Esophagus squamous epithelium (tissue), 5 donors: ENCODE measurements at places on chromosomes 3 and 15. TPM values are rescaled to one million over a fixed set of nuclear protein-coding genes. Genes with fewer than 3 reads are reported as not detected.

The IVD gene
- 10.7 TPM for total RNA-seq

The HYKK gene
- total RNA-seq: 8.8 TPM

The GASK1A gene
- total RNA-seq: 3.2 TPM

The CELF6 gene
- total RNA-seq: not detected

The FAM43A gene
- total RNA-seq: 31.6 TPM

The DGKG gene
- total RNA-seq: 13.7 TPM

The SERINC4 gene
- not detected for total RNA-seq

The EIF1B gene
- 22.1 TPM for total RNA-seq

The CATSPER2 gene
- total RNA-seq: not detected

The HESX1 gene
- total RNA-seq: not detected

The CPN2 gene
- not detected for total RNA-seq

The PPP1R14D gene
- not detected for total RNA-seq

GRCh38 chr15:40050788-40051470 lies 11.9 kb upstream of the SRP14 start:
- no peak overlapping the region for H3K27ac ChIP-seq
- H3K4me1 ChIP-seq: peaks cover 40% of the 10 kb centered on the region
- H3K4me3 ChIP-seq: no peak overlapping the region
- no peak for DNase-seq
- H3K27me3 ChIP-seq: no peaks in the 10 kb centered on the region

GRCh38 chr15:40438712-40439111 lies 2.0 kb upstream of the BAHD1 start:
- H3K4me3 ChIP-seq: no peak overlapping the region
- H3K27ac ChIP-seq: no peak overlapping the region

GRCh38 chr15:70327856-70328678 lies 230.3 kb upstream of the TLE3 start:
- no peaks in the 10 kb centered on the region for H3K36me3 ChIP-seq
- H3K27ac ChIP-seq: peak overlapping the region; percentile 54
- H3K4me3 ChIP-seq: no peak overlapping the region
- no peaks in the 10 kb centered on the region for H3K27me3 ChIP-seq
- no peak for DNase-seq

GRCh38 chr3:190718097-190718496 lies 144.4 kb downstream of the GMNC start:
- peaks cover 7% of the 10 kb centered on the region for H3K4me1 ChIP-seq
- H3K36me3 ChIP-seq: no peaks in the 10 kb centered on the region

DNA sequence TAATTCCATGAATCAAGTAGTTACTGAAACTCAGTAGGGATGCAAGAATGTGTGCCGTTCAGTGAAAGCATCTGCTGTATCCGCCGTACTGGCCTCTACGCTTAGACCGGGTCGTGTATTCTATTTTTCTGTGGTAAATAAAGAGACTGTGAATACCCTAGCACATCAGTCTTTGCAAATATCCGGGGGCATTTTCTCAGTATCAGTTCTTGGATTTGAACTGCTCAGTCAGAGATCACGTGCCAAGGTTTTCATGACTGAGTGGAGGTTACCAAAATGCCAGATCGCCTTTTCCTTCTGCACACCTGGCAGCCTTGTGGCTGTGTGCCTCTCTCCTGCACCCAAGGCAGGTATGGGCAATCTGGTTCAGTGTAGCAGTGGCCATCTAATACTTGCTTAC lies 377.0 kb downstream of the OCA2 start:
- H3K27me3 ChIP-seq: no peaks in the 10 kb centered on the region
- H3K27ac ChIP-seq: no peak overlapping the region
- no peaks in the 10 kb centered on the region for H3K36me3 ChIP-seq
- no peak overlapping the region for H3K4me3 ChIP-seq

- DNase-seq: no peak
- no peak overlapping the region for H3K27ac ChIP-seq
- no peaks in the 10 kb centered on the region for H3K4me1 ChIP-seq
- H3K4me3 ChIP-seq: no peak overlapping the region
- H3K27me3 ChIP-seq: no peaks in the 10 kb centered on the region
Measured at GRCh38 chr15:62559381-62559733, 394.3 kb upstream of the C2CD4B start.

GRCh38 chr3:101077361-101078011 lies 84.3 kb upstream of the ABI3BP start:
- H3K27me3 ChIP-seq: no peaks in the 10 kb centered on the region
- H3K36me3 ChIP-seq: no peaks in the 10 kb centered on the region
- DNase-seq: no peak
- peaks cover 6% of the 10 kb centered on the region for H3K4me1 ChIP-seq

DNA sequence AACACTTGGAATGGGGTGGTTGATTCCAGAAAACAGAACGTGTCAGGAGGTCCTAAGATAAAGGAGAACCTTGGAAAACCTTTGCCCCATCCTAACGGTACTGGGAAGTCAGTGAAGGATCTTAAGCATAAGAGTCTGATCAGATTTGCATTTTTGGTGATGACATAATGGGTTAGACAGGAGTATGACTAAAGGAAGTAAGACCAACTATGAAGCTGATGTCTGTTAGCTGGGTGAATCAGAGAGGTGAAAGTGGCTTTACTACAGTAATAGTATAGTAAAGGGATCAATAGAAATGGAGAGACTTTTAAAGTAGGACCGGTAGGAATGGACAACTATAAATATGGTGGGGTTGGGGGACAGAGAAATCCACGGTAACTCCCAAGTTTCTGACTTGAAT lies 12.6 kb downstream of the GTF2A2 start:
- H3K27ac ChIP-seq: no peak overlapping the region
- H3K27me3 ChIP-seq: no peaks in the 10 kb centered on the region
- no peaks in the 10 kb centered on the region for H3K4me1 ChIP-seq
- H3K4me3 ChIP-seq: no peak overlapping the region

DNA sequence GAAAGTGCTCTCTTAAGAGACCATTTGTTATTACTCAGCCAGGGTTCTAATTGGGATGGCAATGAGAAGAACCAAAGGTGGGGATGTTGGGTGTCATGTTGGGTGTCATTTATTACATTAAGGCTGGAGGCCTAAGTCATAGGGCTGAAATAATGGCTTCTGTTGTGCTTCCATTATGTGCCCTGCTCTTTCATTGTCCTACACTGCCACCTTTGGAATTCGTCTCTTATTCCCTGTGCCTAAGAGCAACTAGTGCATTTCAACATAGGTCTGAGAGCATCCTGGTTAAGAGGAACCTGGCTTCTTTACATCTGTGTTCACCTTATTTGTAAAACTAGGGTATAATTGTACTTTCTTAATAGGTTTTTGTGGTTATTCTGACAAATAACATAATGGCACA lies 32.2 kb downstream of the RIOX2 start:
- no peak for DNase-seq
- H3K36me3 ChIP-seq: peaks cover 97% of the 10 kb centered on the region
- H3K4me1 ChIP-seq: peaks cover 19% of the 10 kb centered on the region
- H3K27me3 ChIP-seq: no peaks in the 10 kb centered on the region

- H3K4me1 ChIP-seq: no peaks in the 10 kb centered on the region
- H3K27ac ChIP-seq: no peak overlapping the region
- no peaks in the 10 kb centered on the region for H3K36me3 ChIP-seq
- DNase-seq: no peak
Measured at GRCh38 chr3:38325256-38325655, 21.3 kb upstream of the XYLB start.

- DNase-seq: no peak
- peak overlapping the region; percentile 93 for H3K27ac ChIP-seq
- peaks cover 66% of the 10 kb centered on the region for H3K4me1 ChIP-seq
- no peaks in the 10 kb centered on the region for H3K27me3 ChIP-seq
- no peaks in the 10 kb centered on the region for H3K36me3 ChIP-seq
- H3K4me3 ChIP-seq: peak overlapping the region; percentile 72
Measured at GRCh38 chr3:69012800-69013252, 658 bp downstream of the EOGT start.

- DNase-seq: no peak
- H3K36me3 ChIP-seq: peaks cover 24% of the 10 kb centered on the region
- no peak overlapping the region for H3K27ac ChIP-seq
Measured at GRCh38 chr3:149368674-149369497, 8.6 kb downstream of the TM4SF1 start.

- no peaks in the 10 kb centered on the region for H3K36me3 ChIP-seq
- no peaks in the 10 kb centered on the region for H3K4me1 ChIP-seq
- no peak overlapping the region for H3K4me3 ChIP-seq
- H3K27ac ChIP-seq: no peak overlapping the region
- H3K27me3 ChIP-seq: no peaks in the 10 kb centered on the region
- no peak for DNase-seq
Measured at GRCh38 chr15:60264566-60264965, 133.2 kb downstream of the ANXA2 start.

DNA sequence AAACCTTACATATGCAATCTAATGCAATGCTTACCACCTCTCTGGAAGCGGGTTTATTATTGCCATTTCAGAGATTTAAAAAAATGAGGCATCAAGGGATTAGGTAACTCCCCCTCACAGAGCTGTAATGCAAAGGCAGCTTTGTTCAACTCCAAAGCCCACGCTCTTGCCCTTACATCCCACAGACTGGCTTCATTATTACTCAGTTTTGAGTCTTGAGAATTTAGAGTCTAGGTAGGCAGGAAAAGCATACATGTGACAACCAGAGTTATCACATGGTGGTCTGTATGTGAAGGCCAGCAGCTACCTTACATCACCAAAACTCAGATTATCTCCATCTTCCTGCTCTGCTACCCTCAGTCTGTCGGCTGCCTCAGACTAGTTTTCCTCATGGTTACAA lies 326.9 kb downstream of the UACA start:
- no peaks in the 10 kb centered on the region for H3K27me3 ChIP-seq
- DNase-seq: no peak
- no peaks in the 10 kb centered on the region for H3K36me3 ChIP-seq
- H3K4me3 ChIP-seq: no peak overlapping the region

- no peak overlapping the region for H3K4me3 ChIP-seq
- DNase-seq: no peak
- no peaks in the 10 kb centered on the region for H3K36me3 ChIP-seq
- H3K27ac ChIP-seq: no peak overlapping the region
Measured at GRCh38 chr3:136380530-136380929, 130.4 kb downstream of the PCCB start.

GRCh38 chr3:129614927-129615363 lies 8.5 kb upstream of the PLXND1 start:
- no peak for DNase-seq
- no peaks in the 10 kb centered on the region for H3K36me3 ChIP-seq
- peaks cover 53% of the 10 kb centered on the region for H3K4me1 ChIP-seq
- peak overlapping the region; percentile 34 for H3K27ac ChIP-seq
- no peaks in the 10 kb centered on the region for H3K27me3 ChIP-seq

GRCh38 chr15:36936613-36937012 lies 163.7 kb downstream of the MEIS2 start:
- no peak for DNase-seq
- no peak overlapping the region for H3K27ac ChIP-seq
- H3K4me1 ChIP-seq: no peaks in the 10 kb centered on the region
- peaks cover 9% of the 10 kb centered on the region for H3K36me3 ChIP-seq
- H3K4me3 ChIP-seq: no peak overlapping the region

GRCh38 chr3:104514776-104515175 lies 851.9 kb upstream of the ALCAM start:
- H3K4me3 ChIP-seq: no peak overlapping the region
- no peaks in the 10 kb centered on the region for H3K36me3 ChIP-seq
- no peak for DNase-seq
- no peaks in the 10 kb centered on the region for H3K4me1 ChIP-seq
- H3K27me3 ChIP-seq: no peaks in the 10 kb centered on the region

DNA sequence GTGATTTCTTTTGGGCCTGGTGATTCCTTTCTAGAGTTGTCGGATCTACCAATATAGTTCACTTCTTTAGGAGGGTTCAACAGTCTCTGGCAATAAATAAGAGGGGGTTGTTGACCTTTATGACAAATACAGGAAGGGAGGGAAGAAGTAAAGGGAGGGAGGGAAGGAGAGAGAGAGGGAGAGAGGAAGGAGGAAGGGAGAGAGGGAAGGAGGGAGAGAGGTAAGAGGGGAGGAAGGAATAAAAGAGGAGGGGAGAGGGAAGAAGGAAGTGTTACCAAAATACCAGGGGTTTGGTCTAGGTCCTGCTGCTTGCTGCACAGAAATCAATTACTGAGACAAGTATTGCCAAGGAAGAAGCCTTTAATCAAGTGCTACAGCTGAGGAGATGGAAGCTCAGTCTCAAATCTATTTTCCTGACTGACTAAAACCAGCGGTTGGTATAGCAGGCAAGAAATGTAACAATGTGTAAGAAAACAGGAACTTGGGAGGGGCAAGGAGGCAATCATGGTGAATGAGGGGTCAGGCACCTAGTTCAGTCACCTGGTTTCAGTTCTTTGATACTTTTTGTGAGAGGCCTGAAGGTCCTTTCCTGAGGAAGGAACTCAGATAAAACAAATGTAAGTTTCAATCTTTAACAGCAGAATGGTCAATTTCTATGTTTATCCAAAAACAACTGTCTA lies 14.1 kb upstream of the TMEM40 start:
- no peaks in the 10 kb centered on the region for H3K36me3 ChIP-seq
- no peaks in the 10 kb centered on the region for H3K27me3 ChIP-seq
- H3K4me3 ChIP-seq: no peak overlapping the region
- DNase-seq: no peak
- no peak overlapping the region for H3K27ac ChIP-seq
- no peaks in the 10 kb centered on the region for H3K4me1 ChIP-seq

DNA sequence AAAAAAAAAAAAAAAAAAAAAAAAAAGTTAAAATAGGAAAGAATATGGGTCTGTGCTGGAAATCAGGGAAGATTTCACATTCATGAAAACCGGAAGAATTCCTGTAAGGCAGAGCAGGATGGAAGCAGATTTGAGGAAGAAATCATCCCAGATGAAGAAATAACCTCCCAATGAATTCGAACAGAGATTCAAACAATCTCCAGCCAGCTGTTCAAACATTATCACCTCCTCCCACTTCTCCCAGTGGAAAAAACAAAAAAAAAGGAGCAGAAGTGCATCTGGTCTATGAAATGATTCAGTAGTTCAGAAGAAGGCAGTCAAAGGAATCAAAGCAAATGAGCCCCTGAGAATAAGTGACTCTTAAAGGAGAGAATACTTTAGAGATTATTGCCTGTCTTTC lies 33.1 kb downstream of the CP start:
- no peak overlapping the region for H3K4me3 ChIP-seq
- no peak for DNase-seq
- H3K27me3 ChIP-seq: no peaks in the 10 kb centered on the region
- H3K4me1 ChIP-seq: no peaks in the 10 kb centered on the region
- H3K27ac ChIP-seq: no peak overlapping the region
- no peaks in the 10 kb centered on the region for H3K36me3 ChIP-seq

DNA sequence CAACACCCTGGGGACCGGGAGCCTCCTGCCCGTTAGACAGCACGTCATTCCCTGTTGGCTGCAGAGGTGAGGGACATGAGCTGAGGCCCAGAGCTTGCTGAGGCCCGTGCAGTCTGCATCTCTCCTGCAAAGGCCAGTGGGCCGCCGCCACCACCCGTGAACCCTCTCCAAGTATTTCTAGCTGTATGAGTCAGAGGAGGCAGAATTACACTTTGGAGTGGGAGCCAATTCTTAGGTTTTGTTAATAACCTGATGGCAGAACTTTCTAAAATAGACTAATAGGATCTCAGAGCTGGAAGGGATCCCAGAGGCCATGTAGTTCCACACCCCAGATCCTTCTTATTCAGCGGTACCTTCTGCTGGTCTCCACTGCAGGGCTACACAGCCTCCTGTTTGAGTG lies 335.2 kb upstream of the CTDSPL start:
- H3K4me3 ChIP-seq: no peak overlapping the region
- H3K4me1 ChIP-seq: peaks cover 8% of the 10 kb centered on the region
- no peaks in the 10 kb centered on the region for H3K27me3 ChIP-seq
- DNase-seq: no peak
- H3K36me3 ChIP-seq: no peaks in the 10 kb centered on the region
- H3K27ac ChIP-seq: peak overlapping the region; percentile 39

- H3K36me3 ChIP-seq: no peaks in the 10 kb centered on the region
- DNase-seq: no peak
- no peaks in the 10 kb centered on the region for H3K4me1 ChIP-seq
- H3K27ac ChIP-seq: no peak overlapping the region
- H3K27me3 ChIP-seq: no peaks in the 10 kb centered on the region
Measured at GRCh38 chr3:77467702-77468625, 428.1 kb downstream of the ROBO2 start.
